Fibroblast of gingiva (primary cell): ENCODE measurements at places on chromosomes 12 and 14.
A peak's percentile ranks its signal among the peaks of the same experiment; 100 is the strongest.

DNA sequence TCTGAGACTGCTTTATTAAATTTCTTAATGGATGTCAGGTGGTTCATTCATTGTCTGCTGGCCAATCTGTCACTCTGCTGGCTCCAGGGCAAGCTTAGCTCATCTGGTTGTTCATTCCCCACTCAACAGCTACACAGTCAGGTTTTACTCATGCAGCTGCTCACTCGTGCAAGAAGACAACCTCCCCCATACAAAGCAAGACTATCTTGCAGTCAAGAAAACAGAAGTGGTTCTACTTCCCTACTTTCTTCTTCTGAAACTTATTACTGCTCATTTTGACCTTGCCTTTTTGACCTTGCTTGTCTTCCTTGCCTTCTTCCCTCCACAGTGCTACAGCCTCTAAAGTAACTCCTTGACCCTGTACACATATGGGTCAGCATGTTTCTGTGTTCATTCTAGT lies 277.9 kb downstream of the SSPN start:
- DNase-seq, result no peak

- DNase-seq, result no peak
Observed at GRCh38 chr12:112238441-112238840, 113.1 kb downstream of the TRAFD1 start.

GRCh38 chr12:6772331-6772695 lies at the start of gene LAG3:
Gene LAG3 (plus strand): TSS chr12:6772520. CDS start chr12:6772853, 333 bp downstream.
- no peak for DNase-seq

DNA sequence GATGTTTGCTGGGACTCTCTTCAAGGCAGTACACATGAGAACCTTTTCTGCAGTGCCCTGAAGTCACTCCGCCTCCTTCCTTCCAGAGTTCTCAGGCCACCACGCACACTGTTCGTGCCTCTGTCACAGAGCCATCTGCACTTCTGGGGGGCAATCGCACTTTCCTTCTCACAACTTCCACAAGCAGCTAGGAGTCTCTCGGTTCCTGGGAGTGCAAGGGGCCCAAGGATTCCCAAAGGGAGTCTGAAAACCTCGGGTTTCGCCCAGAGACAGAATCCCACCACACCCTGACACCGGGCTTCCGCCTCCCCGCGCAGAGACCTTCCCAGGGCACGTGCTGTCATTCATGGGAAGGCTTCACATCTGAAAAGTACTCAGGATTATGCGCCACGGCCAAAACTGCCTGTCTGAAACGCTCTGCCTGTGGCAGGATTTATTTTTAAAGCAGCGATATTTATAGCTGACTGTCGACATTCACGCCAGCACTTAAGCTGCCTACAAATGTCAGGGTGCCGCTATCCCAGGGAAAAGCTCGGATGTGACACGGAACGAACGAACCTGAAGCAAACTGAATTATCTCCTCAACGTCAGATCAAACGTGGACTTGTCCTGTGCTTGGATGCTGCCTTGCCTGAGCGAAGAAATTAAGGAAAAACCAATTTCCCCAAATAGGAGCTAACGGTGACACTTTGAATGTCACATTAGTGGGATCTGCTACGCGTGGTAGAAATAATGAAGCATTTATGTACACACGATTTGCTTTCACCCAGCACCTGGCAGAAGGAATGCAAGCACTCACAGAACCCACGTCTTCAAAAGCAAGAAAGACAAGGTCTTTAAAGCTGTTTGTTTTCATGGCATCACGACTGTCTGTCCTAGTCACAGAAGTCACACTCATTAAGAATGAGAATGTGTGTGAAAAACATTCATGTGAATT lies 154.0 kb downstream of the PIWIL1 start:
- no peak for DNase-seq

DNA sequence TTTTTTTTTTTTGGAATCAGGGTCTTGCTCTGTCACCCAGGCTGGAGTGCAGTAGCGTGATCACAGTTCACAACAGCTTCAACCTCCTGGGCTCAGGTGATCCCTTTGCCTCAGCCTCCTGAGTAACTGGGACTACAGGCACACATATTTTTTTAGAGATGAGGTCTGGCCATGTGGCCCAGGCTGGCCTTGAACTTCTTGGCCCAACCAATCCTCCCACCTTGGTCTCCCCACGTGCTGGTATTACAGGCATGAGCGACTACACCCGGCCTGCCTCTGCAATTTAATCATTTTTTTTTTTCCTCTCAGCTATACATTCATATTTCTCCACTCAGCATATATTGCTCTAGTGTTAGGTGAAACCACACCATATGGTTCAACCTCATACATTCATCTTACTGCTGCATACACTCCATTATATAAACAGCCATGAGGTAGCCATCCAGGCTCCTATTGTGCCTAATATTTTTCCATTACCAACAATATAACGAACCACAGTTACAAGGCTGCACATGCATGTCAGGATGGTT lies 7.1 kb downstream of the STX2 start:
- DNase-seq, result no peak

DNA sequence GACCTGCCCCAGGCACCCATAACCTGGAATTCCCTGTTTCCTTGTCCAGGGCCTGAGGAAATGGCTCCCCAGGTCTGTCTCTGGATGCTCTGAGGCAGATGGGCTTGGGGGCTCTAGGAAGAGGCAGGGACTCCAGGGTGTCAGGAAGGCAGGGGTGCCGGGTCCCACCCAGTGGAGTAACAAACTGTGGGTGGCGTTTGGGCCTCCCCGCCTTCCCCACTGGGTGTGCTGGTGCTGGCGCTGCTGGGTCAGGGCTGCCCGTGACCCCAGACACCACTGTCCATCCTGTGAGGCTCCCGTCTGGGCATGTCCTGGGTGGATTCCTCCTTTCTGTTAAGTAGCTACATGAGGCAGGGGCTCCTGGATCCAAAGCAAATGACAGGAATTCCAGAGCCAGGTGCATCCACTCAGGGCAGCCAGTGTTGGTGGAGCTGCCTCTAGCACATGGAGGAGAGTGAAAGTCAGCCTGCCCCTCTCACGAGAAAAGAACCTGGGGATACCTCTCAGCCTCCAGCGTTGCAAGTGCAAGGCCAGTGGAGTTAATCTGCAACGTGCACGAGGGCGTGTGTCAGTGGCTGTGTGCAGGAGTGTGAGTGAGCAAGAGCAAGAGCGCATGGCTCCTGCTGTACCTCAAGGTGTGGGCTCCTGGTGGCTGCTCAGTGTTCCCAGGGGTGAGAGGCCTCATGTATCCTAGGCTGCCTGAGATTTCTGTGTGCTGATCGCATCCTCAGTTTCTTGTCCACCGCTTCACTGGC lies 403.1 kb downstream of the TMEM121 start:
- DNase-seq, result no peak

DNA sequence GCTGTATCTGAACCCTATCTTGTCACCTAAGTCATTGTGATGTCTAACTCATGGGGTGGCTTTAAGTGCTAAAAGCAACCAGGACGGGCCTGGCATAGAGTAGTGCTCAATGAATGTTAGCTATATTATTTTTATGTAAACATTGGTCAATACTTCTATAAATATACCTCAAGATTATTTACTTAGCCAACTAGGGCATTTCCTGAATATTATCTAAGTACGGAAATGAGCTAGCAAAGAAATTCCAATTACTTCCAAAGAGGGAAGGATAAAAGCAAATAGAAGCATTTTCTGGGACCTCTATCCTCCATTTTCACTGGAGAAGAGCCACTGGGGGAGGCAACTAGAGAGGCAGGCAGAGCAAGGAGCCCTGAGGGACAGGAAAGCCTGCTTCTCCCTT lies 20.6 kb downstream of the CCDC92 start:
- peak; percentile 30 for DNase-seq

DNA sequence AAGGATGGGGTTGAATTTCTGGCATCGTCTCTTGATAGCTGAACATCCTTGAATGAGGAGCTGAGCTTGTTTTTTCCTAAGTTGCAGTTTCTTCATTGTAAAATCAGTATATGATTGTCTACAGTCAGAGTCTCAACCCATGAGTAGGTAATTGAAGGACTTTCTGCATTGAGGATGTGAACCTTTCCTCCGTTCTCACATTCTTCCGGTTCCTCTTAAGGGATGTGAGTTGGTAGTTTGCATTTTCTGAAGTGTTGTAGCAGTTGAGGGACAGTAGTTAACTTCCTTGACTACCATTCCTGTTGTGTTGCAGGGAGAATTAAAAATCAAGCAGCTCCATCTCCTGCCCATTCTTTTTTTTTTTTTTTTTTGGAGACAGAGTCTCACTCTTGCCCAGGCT lies 19.1 kb downstream of the TPCN1 start:
- DNase-seq, result no peak

GRCh38 chr12:95672166-95672565 lies 118.4 kb downstream of the NTN4 start:
- no peak for DNase-seq

- DNase-seq, result no peak
Observed at GRCh38 chr14:100884456-100884855, 19.1 kb downstream of the RTL1 start.

GRCh38 chr12:42716491-42716891 lies 126.9 kb upstream of the PRICKLE1 start:
- DNase-seq, result peak; percentile 91

DNA sequence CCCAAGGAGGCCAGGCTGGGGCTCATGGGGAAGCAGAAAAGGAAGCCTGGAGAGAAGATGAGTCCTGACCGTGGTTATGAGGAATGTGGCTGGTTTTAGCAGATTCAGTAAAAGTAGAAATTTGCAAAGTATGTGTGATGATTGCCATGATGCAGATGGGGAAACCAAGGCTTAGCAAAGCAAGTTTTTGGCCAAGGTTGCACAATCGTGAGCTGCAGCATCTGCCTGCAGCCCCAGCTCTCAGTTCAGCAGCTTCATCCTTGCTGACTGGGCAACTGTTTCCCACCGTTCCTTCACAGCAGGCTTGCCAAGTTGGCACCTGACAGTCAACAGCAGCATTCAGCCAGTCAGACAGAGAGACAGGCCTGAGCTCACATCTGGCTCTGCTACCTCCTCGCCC lies 656.7 kb downstream of the MED13L start:
- no peak for DNase-seq

DNA sequence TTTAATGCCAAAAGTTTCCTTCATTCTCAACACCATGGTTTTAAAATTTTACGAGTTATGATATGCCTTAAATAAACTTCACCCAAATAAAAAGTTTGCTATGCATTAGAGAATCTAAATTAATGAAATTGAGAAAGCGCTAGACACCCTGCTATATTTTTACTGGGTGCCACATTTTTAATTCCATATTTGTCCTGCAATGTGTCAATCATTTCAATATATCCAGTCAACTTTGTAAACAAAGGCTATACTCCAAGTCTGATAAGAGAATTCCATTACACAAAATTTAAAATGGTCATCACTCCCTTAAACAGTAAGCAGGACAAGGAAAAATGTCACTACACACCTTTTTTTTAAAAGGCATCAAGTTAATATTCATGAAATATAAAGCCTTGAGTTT lies 1.9 kb downstream of the PPP1R12A start:
- DNase-seq, result no peak

DNA sequence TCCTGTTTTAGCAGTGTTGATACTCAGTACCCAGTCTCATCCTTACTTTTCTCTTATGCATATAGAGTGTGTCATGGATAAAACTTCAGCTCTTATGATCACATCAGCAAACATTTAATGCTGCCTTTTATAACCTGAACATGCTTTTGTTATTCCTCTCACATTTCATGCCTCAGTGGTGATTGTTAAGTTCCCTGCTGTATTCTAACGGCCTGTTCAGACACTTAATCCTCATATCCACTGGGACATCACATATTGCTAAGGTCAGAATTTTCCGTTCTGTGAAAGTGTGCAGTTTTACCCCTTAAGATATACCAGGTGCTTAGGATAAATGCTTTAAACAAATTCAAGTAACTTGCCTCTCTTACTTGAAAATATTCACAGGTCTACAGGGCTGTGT lies 268.7 kb upstream of the SEL1L start:
- no peak for DNase-seq

- no peak for DNase-seq
Observed at GRCh38 chr12:96263449-96263902, 69.3 kb downstream of the ELK3 start.

DNA sequence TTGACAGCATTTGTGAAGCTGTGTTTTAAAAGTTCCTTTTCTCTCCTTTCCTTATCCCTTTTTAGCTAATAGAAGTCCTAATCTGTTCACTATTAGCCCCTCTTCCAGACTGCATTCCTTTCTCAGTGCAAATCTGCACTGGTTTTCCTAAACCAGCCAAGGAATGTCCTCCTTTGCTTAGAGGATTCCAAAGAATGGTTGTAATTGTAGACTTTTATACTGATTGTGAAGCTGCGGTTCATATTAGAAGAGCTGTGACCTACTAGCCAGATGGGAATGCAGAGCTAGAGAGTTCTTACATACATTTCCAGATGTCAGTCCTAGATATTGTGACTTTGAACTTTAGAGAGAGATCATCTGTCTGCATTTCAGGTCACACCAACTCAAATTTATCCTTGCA lies 79.8 kb downstream of the MYRFL start:
- DNase-seq, result peak; percentile 41

DNA sequence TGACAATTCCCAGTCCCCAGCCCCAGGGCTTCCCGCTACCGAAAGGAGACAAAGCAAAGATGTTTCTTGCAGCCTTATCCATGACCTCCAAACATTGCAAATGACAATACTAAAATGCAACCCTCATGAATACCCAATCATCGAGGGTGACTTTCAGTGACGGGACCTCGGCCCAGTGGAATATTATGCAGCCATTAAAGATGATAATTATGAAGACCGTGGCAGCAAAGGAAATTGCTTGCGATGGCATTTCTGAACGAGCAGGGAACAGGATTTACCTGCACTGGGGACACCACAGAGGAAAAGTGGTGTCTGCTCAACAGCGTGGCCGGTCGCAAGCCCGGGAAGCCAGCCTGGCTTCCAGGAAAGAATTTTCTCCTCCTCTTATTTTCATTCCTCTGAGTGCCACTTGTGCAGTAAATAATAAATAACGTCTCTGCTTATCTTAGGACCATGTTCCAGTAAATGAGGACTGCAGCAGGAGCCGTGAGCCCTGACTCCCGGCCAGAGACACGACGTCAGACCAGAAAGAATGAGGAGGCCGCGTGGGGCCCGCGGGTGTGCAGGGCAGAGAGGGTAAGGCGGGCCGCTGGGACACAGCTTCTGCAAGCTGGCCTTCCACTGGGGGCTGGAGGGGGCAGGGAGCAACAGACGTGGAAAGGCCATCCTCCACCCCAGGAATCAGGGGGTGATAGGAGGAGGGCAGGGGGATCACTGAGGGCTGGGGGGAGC lies 6.6 kb downstream of the C14orf180 start:
- no peak for DNase-seq

- no peak for DNase-seq
Observed at GRCh38 chr12:89709995-89710872, 1.6 kb upstream of the ATP2B1 start.

DNA sequence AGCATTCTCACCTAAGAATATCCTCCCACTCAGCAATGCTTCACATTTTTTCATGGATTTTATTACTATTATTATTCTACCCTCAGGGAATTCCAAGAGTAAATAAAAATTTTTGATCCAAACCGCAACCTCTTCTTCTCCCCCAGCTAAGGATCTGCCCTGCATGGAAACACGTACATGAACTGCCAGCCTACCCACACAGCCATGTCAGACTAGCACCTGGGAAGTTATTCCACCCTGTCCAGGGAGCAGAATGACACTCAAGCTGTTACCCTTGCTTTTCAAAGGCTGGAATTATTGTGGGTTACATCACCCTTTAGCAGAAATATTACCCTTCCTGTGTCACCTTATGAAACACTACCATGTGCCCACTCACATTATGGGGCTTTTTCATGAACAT lies 227.3 kb upstream of the USP15 start:
- DNase-seq, result no peak
